Renal cortex interstitium (tissue), 15 donors: ENCODE measurements at places on chromosomes 3 and 15. TPM values are rescaled to one million over a fixed set of nuclear protein-coding genes. Genes with fewer than 3 reads are reported as not detected.

C15orf39 gene
- 12.3 TPM for polyA plus RNA-seq

SLC2A2 gene
- 27.6 TPM for polyA plus RNA-seq

CLK3 gene
- 70.5 TPM for polyA plus RNA-seq

GRCh38 chr3:138081371-138082084, 33.9 kb downstream of the DZIP1L start:
- DNase-seq = no peak

GRCh38 chr3:61537366-61537765, 24.0 kb upstream of the PTPRG start:
- no peak for DNase-seq

GRCh38 chr3:4849136-4849535, 130.1 kb upstream of the BHLHE40 start:
- DNase-seq = no peak
